ENCODE measurements at places on chromosomes 1 and 21.

GRCh38 chr21:46457801-46458314 lies 833 bp upstream of the DIP2A start:
- peak; percentile 36 for DNase-seq

DNA sequence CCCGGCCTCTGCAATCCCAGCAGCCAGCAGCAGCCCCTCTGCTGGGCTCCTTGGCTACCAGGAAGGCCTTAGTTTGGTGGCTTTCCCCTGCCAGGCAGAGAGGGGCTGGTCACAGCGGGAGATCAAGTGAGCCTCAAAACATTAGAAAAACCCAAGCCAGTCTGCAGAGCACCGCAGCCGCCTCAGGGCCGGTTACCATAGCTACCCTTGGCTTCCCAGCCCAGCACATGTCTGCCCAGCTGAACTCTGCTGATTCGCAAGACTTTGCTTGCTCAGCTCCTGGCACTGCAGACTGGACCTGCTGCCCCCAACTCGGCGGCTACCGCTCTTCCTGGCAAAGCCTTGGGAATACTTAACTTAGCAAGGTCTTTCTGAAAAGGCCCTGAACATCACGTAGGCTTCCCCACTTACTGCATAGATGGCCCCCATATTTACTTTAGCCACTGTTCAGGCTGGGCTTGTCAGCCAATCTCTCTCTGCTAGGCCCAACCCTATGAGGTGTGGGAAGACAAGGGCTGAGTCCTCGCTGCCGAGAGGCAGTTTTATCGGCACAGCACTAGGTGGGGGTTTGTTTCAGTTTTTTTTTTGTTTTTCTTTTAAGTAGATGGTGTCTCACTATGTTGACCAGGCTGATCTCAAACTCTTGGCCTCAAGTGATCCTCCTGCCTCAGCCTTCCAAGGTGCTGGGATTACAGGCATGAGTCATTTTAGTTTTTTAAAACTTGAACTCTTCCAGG lies 28.6 kb upstream of the PLEKHG5 start:
- peak; percentile 37 for DNase-seq

DNA sequence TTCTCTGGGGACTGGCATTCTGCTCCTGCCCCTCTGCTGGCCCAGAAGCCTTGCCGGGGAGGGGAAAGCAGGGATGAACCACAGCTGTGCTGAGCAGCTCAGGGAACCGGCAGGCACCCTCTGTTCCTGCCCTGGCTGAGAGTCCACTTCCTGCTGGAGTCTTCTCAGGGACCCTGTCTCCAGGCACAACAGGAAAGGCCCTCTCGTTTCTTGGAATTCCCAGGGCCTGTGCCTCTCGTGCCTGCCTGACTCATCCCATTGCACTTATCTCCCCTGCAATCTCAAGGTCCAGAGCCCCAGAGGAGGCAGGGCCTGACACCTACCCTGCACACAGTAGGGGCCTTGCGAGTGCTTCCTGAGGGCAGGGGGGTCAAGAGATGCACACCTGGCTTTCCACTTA lies 1.1 kb upstream of the EDN2 start:
- DNase-seq, result no peak

- DNase-seq, result no peak
Observed at GRCh38 chr1:92839442-92839841, 7.6 kb downstream of the RPL5 start.

GRCh38 chr1:226668173-226668560 lies 70.9 kb downstream of the ITPKB start:
- DNase-seq, result no peak
